Stimulated activated CD8-positive, alpha-beta memory T cell treated with anti-CD3 and anti-CD28 coated beads, Interleukin-2, amount 100 ng/mL, for 1 hour (primary cell): ENCODE measurements at places on chromosomes 1 and 21.
A peak's percentile ranks its signal among the peaks of the same experiment; 100 is the strongest.

- no peak for DNase-seq
These were observed 22.1 kb downstream of the ACOT11 start for GRCh38 chr1:54570161-54570560.

DNA sequence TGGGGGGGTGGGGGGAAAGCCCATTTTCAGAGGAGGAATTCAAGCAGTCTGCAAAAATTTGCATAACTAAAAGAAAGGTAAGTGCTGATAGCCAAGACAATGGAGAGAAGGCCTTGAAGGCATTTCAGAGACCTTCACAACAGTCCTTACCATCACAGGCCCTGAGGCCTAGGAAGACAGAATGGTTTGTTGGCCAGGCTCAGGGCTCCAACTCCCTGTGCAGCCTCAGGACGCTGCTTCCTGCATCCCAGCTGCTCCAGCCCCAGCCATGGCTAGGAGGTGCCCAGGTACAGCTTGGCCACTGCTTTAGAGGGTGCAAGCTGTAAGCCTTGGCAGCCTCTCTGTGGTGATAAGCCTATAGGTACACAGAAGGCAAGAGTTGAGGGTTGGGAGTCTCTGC, 571.6 kb downstream of the MATN1 start:
- DNase-seq, result no peak

DNA sequence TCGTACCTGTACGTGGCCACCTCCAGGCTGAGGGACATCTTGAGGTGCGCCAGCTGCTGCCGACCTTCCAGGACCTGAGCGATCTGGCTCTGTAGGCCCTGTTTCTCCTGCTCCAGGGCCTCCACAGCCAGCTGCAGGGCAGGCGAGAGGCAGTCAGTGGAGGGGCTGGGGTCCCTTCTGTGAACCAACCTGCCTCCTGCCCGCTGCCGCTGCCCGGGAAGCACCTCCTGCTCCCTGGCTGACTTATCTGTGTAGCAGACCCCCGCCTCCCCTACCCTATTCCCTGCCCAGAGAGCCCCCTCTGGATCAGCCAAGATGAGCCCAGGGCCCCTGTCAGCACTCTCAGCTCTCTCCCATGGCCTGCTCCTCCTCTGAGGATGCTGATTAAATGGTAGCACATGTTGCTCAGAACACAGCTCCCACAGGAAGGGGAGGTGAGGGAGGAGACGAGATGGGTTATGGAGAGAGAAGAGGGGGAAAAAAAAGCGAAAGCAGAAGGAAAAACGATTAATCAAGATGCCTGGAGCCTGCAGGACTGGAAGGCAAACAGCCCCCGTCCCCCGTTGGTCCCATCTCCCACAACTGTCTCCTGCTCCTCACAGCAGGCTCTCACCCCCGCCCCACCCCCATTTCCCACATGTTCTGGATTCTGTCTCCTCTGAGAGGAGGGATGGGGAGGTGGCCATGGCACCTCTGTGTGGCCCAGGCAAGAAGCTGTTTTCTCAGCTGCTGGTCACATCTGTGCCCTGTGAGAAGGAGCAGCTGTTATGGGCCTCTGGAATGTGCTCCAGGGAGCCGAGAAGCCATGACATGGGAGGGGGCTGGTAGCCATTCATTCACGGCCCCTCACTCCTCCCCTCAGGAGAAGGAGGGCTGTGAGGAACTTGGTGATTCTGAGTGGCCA, 1.7 kb downstream of the NES start:
- DNase-seq, result no peak

DNA sequence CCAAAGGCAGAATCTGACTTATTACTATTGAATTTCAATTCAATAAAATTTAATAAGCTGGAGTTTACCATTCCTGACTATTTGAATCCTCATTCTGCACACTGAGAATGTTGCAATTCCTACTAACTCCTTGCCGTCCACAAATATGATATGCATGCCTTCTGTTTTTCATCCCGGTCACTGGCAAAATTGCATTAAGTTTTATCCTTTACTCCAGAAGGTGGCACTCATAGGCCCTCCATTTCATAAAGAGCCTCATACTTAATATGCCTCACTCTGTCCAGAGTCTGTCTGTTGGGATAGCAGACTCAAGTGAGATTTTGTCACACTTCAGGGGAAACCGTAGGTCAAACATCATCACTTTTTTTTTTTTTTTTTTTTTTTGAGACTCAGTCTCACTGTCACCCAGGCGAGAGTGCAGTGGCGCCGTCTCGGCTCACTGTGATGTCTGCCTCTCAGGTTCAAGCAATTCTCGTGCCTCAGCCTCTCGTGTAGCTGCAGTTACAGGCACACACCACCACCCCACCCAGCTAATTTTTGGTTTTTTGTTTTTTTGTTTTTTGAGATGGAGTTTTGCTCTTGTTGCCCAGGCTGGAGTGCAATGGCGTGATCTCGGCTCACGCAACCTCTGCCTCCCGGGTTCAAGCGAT, 27.3 kb downstream of the F11R start:
- DNase-seq, result no peak

GRCh38 chr1:76939817-76940216, 72.5 kb downstream of the ST6GALNAC5 start:
- no peak for DNase-seq

DNA sequence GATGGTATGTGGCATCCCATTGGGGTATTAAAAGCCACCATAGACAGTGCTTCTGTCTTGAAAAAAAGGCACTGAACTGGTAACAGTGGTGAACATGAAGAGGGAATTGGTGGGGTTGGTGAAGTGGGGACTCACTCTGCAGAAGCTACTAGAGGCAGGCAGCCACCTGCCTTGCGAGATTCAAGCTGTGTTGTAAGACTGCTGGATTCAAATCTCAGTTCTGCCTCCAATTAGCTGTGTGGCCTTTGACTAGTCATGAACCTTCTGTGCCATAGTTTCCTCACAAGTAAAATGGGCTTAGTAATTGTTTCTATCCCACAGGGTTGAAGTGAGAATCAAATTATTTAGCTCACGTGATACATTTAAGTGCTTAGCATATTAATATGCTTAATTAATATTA, 16.6 kb upstream of the ELOA start:
- DNase-seq, result no peak

DNA sequence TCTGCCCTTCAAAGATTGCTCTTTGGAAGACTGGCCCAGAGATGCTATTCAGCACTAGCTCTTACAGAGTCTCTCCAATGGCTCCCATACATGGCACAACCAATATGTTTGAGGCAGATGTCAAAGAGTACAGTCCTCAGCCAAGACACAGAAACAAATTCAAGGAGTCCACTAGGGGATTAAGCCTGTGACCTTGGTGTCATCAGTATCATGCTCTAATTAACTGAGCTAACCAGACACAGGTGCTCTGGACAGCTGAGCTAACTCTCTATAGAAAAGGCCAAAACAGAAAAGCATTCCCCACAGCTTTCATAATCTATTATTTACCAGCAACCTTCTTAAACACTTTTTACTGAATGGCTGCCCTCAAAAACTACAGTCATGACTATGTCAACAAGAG, 666.0 kb upstream of the PLXNA2 start:
- no peak for DNase-seq

- no peak for DNase-seq
These were observed 294.9 kb upstream of the ADGRL2 start for GRCh38 chr1:81505831-81506230.

GRCh38 chr1:116537898-116538297, 32.9 kb downstream of the CD58 start:
- DNase-seq, result no peak

DNA sequence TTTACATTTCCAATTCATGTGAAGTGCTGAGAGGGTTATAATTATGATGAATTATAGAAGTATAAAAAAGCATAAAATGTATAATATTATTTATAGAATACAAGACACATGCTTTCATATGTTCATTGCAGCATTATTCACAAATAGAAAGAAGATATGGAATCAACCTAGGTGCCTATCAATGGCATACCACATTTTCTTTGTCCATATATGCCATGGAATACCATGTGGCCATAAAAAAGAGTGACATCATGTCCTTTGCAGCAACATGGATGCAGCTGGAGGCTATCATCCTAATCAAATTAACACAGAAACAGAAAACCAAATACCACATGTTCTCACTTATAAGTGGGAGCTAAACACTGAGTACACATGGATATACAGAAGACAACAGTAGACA, 85.1 kb upstream of the C1orf105 start:
- DNase-seq, result no peak

- no peak for DNase-seq
These were observed 518.5 kb downstream of the PLPP3 start for GRCh38 chr1:56060906-56061305.

- DNase-seq, result no peak
These were observed 372.1 kb upstream of the VAMP3 start for GRCh38 chr1:7398982-7399381.

GRCh38 chr1:155834296-155834926, 22.6 kb downstream of the GON4L start:
- DNase-seq, result no peak

GRCh38 chr1:153961421-153961820, 1.9 kb downstream of the SLC39A1 start:
- DNase-seq, result no peak

- DNase-seq, result no peak
These were observed 10.7 kb downstream of the CLCNKA start for GRCh38 chr1:16032388-16033102.

- DNase-seq, result no peak
These were observed 559.0 kb upstream of the PLXNA2 start for GRCh38 chr1:208803011-208803811.

GRCh38 chr1:89198491-89199072, at the start of gene GBP4:
TSS of gene GBP4 (minus strand) at chr1:89198942. CDS start at chr1:89198834, 108 bp downstream.
- peak; percentile 4 for DNase-seq

GRCh38 chr1:163144418-163144817, 58.3 kb downstream of the RGS5 start:
- DNase-seq, result no peak

DNA sequence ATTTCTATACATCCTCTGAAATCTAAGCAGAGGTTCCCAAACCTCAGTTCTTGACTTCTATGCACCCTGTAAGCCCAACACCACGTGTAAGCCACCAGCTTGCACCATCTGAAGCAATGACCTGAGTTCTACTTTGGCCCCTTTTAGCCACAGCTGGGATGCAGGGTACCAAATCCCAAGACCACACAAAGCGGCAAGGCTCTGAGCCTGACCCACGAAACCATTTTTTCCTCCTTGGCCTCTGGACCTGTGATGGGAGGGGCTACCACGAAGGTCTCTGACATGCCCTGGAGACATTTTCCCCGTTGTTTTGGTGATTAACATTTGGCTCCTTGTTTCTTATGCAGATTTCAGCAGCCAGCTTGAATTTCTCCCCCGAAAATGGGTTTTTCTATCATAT, 38.8 kb downstream of the STXBP3 start:
- no peak for DNase-seq

DNA sequence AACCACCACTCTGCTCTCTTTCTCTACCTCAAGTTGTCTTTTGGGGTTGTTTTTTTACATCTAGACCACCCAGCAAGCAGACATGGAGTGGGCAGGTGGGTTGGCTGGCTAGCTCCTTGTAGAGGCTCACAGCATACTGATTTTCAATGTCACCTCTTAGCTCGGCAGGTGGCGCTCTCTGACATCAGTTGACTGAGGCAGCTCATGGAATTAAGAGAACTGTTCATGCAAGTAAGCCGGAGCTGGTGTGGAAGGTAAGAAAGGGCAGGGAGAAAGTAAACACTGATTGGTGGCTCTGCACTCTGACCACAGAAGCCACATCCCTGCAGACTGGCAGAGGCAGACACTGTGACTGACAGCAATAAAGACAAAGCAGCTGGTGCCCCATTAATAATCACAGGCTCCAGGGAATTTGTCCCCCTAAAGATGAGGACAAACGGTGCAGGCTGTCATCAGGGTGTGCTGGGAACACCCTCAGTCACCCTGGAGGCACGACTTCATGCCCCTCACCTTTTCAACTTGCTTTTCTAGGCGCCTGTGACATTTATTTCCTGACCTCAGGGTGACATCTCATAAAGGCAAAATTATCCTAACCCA, 226.8 kb downstream of the LMX1A start:
- DNase-seq, result no peak

- DNase-seq, result no peak
These were observed 41.0 kb upstream of the SYNC start for GRCh38 chr1:32743380-32744070.

GRCh38 chr1:112923234-112923958, 32.6 kb downstream of the SLC16A1 start:
- no peak for DNase-seq
